AG08395 (cell line): ENCODE measurements at places on chromosomes 5 and 9.

- DNase-seq: peak; percentile 42
Observed at GRCh38 chr5:61228691-61229280, 66.5 kb upstream of the SMIM15 start.

GRCh38 chr9:83636813-83637212 lies 13.9 kb downstream of the IDNK start:
- no peak for DNase-seq

DNA sequence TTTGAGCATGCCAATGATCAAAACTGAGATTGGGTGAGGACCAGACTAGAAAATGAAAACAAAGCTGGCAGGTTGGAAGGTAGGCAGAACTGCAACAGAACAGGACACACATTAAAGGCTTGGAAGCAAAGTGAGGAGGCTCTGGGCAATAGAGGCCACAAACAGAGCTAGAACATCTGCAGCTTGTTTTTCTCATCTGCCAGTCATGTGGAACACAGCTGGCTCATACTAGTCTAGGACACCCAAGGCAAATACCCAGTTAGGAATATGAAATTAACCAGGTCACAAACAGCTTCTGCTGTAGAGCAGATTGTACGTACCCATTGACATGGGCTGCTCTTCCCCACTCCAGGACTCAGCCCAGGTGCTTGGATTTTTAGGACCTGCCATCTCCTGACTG lies 61.7 kb downstream of the SPEF2 start:
- no peak for DNase-seq

- DNase-seq: no peak
Observed at GRCh38 chr9:92402360-92402759, 2.0 kb downstream of the OGN start.

DNA sequence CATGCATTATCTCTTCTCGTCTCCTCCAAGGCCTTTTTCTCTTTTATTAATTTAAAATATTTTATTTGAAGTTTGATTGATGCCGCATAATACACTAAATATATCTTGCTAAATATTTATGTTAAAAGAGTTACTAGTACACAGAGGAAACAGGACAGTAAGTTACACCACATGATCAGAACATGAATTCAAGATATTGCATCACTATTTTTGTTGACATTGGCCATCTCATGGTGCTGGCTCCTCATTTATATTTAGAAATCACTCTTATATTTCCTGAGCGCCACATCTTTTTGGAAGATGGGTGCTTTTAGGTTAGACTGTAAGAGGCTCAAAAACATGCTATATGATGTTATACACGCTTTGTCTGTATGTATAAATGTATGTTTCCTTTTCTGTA lies 23.0 kb downstream of the SPEF2 start:
- DNase-seq: no peak

- DNase-seq: no peak
Observed at GRCh38 chr9:90219548-90220118, 423.0 kb downstream of the DIRAS2 start.

- no peak for DNase-seq
Observed at GRCh38 chr5:19795218-19795617, 192.8 kb downstream of the CDH18 start.

GRCh38 chr9:4486176-4486575 lies 4.1 kb upstream of the SLC1A1 start:
- no peak for DNase-seq

GRCh38 chr9:115249488-115249887 lies 131.5 kb upstream of the TNC start:
- DNase-seq: no peak

DNA sequence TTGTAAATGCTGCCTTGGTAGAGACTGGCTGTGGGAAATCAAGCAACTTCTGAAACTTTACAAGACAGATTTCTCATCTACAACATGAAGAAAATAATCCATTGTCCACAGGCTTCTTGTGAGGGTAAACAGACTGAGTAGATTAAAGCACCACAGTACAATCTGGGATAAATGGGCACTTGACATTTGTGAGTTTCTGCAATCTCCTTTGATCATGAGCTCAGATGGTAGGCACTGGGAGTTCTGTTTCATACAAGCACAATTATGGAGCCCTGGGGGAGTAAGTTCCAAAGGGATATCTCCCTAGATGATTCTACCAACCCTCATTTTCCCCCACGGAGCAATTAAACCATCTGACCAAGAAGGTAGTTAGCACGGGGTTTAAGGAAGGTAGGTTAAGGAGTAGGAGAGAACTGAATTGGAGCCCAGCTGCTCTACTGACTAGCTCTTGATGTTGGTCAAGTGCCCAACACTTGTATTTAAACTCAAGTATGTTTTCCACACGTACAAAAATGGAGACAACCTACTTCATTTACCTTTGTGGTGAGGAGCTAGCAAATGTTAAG lies 479.5 kb upstream of the TNC start:
- no peak for DNase-seq

- no peak for DNase-seq
Observed at GRCh38 chr9:90058182-90058763, 453.5 kb downstream of the GADD45G start.

GRCh38 chr5:107211630-107212029 lies 459.1 kb downstream of the EFNA5 start:
- DNase-seq: no peak

- no peak for DNase-seq
Observed at GRCh38 chr5:9460885-9461645, 84.8 kb downstream of the SEMA5A start.

DNA sequence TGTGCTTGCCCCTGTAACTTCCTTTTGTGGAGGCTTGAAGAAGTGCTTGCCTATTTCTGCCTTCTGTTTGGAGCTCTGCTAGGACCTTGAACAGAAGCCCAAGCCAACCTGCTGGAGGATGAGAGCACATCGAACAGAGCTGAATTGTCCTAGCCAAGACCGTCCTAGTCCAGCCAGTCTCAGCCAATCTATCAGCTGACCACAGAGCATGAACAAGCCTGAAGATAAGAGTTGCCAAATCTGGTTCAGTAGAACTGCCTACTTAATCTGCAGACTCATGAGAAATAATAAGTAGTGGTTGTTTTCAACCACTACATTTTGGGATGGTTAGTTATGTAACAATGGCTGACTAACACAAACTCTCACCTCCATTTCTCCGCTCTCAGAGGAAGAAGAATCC lies 4.4 kb upstream of the SNX2 start:
- no peak for DNase-seq

GRCh38 chr9:130824079-130824478 lies 11.0 kb upstream of the ABL1 start:
- DNase-seq: no peak

GRCh38 chr5:41870627-41871048 lies 413 bp upstream of the OXCT1 start:
- DNase-seq: no peak

- DNase-seq: peak; percentile 67
Observed at GRCh38 chr5:141412854-141413539, at the start of gene PCDHGA10. Gene PCDHGA10 (plus strand): TSS chr5:141412987. CDS start chr5:141413176, 189 bp downstream.

- no peak for DNase-seq
Observed at GRCh38 chr9:37632479-37632878, 18.3 kb upstream of the FRMPD1 start.

DNA sequence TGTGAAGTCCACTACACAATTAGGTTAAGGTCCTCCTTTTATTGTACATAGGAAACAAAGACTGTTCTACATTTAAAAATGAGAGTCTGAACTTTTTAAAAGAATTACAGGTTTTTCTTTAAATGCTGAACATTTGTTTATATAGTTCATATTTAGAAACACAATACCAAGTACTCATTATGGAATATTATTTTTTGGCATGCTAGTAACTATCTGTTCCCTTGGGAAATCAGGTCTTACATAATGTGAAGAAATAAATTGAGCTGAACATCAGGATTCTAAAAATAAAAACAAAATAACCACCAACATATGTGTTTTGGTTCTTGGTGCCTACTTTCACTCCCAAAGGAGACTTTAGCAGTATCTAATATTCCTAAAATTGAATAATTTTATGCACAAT lies 230.5 kb upstream of the IZUMO3 start:
- DNase-seq: no peak

- no peak for DNase-seq
Observed at GRCh38 chr5:1744393-1745122, 55.1 kb downstream of the MRPL36 start.

- no peak for DNase-seq
Observed at GRCh38 chr9:98980291-98980690, 36.6 kb downstream of the COL15A1 start.

DNA sequence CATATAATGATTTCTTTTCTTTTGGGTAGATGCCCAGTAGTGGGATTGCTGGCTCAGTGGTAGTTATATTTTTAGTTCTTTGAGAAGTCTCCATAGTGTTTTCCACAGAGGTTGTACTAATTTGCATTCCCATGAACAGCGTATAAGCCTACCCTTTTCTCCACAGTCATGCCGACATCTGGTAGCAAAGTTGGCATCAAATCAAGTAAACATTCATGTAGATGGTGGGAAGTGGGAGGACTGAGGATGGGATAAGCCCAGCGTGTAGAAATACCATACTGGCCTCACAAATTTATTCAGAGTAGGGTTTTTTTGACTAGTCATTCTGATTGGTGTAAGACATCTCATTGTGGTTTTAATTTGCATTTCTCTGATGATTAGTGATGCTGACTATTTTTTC lies 115.4 kb downstream of the EGFLAM start:
- DNase-seq: no peak

DNA sequence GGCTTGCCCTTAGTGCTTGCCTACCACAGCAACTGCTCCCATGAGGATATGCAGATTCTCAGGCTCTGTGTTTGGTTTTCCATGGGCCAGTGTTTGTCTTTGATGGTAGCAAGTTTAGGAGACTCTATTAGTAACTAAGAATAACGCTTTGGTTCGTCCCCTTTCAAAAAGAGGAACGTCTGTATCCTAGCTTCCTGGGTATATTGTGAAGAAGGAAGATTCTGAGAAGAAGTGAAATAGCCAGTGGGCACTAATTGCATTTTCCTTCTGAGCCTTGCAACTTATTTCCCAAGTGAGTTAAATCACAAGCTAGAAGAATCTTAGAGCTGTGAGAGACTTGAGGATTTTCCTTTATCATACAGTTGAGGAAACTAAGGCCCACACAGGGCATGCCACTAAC lies 376.8 kb downstream of the PIK3R1 start:
- no peak for DNase-seq

GRCh38 chr5:35488791-35489190 lies 128.9 kb upstream of the SPEF2 start:
- DNase-seq: no peak

DNA sequence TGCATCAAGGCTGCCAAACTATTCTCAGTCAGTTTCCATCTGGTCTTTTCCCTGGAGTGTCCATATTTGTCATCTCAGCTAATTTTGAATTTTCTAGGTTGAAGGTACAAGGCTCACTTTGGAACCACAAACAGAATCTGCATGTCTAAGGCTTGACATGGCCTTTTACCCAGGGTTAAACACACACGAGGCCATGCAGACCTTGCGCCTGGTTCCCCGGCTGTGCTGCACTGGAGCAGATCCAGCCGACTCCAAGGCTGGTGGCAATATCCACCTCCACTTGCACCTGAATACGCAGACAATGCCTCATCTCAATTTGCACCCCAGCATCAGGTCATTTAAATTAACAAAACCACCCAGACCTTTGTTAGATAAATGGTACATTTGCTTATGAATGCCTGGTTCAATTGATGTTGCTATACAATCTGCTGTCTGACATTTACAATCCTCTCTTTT lies 276.2 kb downstream of the HSPA4 start:
- no peak for DNase-seq

GRCh38 chr5:144731786-144732185 lies 561.1 kb downstream of the KCTD16 start:
- DNase-seq: no peak

DNA sequence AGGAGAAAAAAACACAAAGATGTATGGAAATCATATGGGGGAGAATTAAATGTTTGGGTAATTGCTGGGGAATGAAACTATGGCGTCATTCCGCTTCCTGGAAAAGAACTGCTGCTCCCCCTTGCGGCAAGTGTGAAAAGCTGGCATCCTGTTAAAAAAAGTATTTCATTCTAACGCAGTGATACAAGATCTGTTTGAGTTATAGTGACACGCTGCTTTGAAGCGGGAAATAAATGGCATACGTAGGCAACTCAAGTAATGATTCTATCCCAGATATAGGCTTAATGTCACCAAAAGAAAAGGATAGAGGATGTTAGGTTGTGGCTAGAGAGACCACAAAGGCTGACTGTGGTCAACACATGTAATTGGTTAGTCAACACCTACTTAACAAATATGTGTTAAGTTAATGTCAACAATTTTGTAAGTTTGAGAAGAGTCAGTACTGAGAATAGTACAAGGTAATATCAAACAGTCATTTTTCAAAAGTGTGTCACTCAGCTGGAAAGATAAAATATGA lies 70.2 kb upstream of the ALDH1A1 start:
- peak; percentile 60 for DNase-seq

DNA sequence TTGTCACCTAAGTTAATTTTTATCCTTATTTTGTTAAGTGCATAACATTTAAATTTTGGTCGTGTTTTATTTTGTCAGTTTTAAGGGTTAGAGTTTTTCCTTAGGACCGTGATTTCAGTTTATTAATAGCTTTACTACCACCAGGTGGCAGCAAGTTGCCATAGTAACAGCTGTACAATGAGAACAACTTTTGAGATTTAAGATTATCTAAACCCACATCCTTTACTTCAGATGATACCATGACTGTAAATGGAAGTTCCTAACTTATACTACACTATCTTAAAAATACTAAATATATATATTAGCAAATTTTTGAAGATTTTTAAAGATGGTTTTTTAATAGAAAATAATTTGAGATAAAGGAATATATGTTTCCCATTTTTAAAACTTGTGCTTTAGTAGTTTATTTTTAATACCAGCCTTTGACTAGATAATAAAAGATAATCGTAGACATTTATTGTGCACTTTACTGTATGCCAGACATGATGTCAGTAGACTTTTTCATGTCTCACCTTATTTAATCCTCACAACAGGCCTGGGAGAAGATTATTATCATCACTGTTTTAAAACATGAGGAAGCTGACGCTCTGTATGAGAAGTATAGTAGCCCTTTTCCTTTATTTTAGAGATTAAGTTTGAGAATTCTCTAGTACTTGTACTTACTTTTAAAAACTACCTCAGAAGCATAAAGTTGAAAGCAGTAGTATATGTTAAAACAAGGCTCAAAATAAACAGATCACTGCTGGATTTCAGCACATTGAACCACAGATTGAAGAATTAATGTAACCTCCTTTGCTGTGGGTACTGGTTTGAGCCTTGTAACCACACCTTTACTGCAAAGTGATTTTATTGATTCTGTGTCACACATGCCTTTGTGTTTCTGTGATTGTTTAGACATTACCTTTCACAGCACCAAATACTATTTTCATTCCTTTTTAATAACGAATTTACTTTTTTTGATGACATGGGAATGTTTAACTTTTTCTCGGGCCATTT lies 27.5 kb downstream of the SREK1 start:
- peak; percentile 52 for DNase-seq

- no peak for DNase-seq
Observed at GRCh38 chr5:15902066-15902465, 277.5 kb downstream of the MARCHF11 start.

DNA sequence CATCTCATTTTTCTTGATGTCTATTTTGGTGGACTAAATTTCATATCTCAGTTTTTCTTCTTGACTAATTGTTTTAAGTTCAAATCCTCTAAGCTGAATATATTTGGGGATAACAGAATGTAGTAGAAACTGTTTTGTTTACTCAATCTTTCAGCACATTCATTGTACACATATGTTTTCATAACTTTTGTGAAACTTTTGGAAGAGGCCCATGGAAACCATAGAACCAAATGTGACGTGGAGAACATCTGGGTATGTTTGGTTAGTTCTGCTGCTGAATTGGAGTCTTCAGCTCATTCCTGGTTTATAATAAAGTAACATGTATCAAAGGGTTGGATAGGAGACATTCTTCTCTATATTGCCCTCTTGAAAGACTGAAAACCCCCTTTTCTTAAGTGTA lies 88.4 kb downstream of the CCDC171 start:
- DNase-seq: no peak
